Right lung (tissue), 10 donors: ENCODE measurements at places on chromosomes 16 and 17. TPM values are rescaled to one million over a fixed set of nuclear protein-coding genes. Genes with fewer than 3 reads are reported as not detected.
A peak's percentile ranks its signal among the peaks of the same experiment; 100 is the strongest.

DNA sequence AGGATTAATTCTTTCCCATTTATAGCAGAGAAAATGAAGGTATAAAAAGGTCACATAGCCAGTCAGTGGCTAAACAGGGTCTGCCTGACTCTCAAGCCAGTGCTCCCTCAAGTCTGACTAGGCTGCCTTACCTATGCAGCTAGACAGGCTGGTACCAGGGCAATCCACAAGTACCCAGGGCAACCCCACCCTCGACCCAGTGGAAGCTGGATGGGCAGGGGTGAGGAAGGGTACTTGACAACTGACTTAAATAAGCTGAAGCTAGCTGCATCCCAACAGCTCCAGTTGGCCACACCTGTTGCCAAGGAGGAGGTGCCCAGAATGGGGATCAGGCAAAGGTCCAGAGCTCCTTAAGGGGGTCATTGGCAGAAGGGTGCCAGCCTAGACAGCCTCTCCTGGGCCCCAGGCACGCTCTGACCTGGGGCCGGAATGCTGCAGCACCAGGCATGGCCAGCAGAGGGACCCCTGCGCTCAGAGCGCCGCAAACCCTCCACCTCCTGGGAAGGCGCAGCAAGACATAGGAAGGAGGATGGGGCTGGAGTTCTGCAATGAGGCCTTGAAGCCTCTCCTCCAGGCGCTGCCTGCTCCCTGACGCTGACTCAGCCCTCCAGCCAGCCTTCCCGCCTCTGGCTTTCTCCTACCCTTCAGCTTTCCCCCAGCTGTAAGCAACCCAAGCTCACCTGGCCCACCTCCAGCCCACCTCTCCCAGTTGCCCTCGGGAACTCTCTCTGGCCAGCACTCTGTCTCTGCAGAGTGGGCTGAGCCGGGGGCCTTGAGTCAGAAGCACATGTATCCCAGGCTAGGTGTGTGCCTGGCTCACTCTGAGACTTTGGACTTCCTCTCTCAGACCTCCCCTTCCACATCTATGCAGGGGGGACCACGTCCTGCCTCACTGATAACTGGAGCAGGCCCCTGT is 28.8 kb downstream of the MPP2 start:
- peak; percentile 55 for DNase-seq

GRCh38 chr17:10051112-10051511 is 146.0 kb upstream of the RCVRN start:
- DNase-seq, result no peak

The FOXN1 gene
- 0.14 TPM for polyA plus RNA-seq

DNA sequence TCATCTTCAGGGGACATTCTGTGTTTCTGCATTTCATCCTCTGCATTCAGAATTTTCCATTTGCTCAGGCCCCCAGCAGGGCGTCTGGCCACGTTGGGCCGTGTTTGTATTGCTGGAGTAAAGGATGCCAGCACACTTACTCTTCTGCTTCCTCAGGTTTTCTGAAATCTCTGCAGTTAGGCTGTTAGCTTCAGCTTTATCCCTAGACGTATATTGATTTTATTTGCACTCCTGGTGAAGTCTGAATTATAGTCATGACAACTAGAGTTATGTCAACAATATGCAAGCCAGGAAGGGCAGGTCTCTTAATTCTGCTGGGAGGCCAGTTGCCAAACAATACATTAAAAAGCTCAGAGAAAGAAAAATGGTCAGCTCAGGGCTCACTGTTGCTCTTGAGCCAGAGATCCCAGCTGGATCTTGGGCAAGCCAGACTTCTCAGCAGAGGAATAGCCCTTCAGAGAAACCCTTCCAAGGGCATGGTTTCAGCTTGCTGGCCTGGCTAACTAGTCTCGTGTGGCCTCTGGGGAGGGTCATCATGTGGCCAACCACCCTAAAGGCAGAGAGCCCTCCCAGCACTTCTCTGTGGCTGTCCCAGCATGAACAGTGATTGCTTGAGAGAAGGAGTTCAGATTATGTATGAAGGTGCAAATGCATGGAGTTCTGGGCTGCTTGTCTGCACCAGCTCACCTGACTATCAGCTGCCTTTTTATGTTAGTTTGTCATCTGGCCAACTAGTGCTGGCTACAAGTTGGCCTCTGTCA is 110.2 kb upstream of the CACNG5 start:
- peak; percentile 57 for DNase-seq

DNA sequence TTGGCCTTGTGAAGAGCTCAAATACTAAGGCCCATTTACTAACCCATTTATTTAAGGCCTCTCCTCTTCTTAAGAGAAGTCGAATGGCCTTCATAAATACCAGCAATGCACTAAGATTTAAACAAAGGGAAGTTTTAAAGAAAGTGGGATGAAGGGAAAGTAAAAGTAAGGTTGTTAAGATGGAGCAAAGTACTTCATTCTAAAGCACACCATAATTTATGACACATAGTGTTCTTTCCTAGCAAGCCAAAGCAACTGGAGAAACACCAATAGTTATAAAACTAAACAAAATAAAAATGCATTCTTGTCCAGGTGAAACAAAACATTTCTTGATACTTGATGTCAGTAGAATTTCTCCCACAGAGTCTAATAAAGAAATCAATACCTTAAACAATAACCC is 27.9 kb downstream of the CDH11 start:
- no peak for DNase-seq

DNA sequence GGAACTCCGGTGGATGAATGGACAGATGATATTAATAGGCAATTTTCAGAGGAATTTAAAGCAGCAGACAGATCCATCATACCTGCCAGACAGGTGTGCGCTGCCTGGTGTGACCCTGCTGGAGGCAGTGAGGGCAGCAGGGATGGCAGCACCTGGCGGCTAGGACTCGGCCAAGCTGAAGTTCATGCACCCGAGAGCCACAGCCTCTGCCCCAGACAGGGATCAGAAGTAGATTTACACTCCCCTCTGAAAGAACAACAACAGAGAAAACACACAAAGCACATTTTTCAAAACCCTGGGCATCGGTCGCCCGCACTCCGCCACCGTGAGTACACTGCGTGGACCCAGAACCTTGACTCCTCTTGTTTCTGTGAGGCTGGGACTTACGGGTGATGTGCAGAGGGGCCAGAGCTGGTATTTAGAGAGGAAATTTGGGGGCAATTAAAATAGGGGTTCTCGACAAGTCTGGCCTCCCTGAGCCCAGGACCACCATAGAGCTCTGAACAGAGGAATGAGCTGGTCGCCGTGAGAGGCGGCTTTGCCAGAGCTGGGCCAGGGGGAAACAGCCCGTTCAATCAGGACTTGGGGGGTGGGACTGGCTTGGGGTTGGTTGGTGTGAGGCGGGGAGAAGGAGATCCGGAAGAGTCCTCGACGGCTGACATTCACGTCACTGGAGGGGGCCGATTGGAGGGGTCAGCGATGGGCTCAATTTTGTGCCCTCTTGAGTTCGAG is 101.0 kb downstream of the METRNL start:
- DNase-seq, result no peak

The LDAF1 gene
- 45.7 TPM for polyA plus RNA-seq
